ENCODE measurements at places on chromosomes 2 and 18.

- DNase-seq, result no peak
Observed at GRCh38 chr18:60038731-60039130, 138.9 kb downstream of the PMAIP1 start.

DNA sequence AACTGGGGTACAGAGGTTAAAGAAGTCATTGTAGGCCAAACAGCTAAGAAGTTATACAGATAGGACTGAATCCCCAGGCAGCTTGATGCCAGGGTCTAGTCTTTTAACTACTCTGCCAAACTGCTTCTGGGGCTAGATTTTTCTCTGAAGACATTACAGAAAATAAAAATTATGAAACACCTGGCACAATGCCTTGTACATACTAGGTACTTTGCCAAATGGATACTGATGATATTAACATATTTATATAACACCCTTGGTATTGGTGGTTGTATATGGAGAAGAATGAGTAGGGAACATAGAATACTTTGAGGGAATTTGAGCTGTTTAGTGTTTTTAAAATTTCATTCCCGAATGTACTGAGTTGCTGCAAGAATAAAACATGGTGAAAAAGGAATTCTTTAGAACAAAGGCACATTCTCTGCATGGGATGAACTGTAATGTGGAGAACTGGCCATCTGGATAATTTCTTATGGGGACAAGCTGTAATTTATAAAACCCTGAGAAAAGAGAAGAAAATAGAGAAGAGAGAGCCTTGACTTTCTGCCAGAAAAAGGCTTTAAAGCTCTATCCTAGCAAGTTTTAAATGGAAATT is 210.9 kb upstream of the TMEM200C start:
- no peak for DNase-seq

GRCh38 chr2:39800752-39801151 is 21.7 kb upstream of the THUMPD2 start:
- DNase-seq, result no peak

DNA sequence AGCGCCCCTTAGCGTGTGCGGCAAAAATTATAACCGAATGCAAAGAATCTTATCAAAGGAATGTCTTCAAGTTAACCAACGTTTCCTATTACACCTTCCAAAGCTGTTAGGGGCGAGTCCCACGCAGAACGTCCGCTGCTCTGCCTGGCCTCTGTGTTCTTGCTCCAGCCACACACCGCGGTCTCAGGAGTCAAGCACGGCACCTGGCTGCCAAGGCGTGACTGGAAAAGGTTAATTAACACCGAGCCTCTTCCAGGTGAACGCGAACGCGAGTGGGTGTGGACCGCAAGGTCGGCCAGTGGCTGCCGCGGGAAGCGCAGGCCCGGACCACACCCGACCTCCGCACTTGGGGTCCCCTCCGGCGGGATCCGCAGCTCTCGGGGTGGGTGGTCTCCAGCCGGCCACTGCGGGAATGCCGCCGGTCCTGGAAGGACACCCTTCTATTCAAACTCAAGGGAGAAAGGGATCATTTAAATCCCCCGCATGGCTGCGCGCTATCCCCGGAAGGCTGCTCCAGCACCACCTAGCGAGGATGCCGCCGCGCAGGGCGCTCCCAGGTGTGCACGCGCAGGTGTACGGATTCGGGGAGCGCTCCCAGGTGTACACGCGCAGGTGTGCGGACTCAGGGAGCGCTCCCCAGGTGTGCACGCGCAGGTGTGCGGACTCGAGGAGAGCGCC is 830 bp downstream of the CYB5A start:
- no peak for DNase-seq

GRCh38 chr2:67867735-67868134 is 195.1 kb downstream of the C1D start:
- no peak for DNase-seq

- DNase-seq, result no peak
Observed at GRCh38 chr18:57791911-57792310, 11.2 kb downstream of the ATP8B1 start.

DNA sequence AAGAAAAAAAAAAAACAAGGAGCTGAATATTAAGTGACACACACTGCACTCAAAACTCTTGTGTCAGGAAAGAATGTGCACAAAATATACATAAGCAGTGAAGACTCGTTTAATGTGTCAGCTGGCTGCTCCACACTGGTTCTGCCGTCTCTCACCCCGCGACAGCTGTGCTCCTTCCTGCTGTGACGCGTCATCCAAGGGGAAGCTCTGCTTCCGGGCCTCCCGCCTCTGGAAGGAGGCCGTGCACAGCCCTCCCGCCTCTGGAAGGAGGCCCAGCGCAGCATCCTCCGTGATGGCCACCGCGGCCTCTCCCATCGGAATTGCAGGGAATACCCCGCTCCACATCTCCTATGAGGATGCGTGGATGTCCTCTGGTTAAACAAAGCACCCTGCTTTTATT is 151.0 kb downstream of the HDAC4 start:
- DNase-seq, result no peak

DNA sequence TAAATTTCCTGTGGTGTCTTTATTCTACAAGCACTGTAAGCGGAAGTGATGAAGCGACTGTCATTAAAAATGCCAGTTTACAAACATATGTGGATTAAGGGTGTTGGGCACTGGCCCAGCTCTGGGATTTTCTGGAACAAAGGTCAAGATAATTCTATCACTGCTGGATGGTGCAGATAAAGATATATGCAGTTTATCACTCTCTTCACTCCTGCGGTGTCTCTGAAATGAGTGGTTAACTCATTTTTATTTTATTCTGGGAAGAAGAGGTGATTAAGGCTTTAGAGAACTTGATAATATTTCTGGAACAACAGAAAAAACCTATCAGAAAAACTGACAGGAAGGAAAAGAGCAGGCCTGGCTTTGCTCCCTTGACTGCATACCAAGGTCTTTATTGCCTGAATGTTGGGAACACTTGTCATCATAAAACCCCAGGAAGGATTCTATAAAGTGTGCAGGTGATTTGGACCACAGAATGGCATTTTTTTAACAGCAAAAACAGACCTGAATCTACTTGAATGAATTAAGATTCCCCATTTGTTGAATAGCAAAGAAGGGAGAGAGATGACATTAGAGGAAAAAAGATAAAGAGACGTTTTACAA is 32.4 kb downstream of the ABCB11 start:
- no peak for DNase-seq

DNA sequence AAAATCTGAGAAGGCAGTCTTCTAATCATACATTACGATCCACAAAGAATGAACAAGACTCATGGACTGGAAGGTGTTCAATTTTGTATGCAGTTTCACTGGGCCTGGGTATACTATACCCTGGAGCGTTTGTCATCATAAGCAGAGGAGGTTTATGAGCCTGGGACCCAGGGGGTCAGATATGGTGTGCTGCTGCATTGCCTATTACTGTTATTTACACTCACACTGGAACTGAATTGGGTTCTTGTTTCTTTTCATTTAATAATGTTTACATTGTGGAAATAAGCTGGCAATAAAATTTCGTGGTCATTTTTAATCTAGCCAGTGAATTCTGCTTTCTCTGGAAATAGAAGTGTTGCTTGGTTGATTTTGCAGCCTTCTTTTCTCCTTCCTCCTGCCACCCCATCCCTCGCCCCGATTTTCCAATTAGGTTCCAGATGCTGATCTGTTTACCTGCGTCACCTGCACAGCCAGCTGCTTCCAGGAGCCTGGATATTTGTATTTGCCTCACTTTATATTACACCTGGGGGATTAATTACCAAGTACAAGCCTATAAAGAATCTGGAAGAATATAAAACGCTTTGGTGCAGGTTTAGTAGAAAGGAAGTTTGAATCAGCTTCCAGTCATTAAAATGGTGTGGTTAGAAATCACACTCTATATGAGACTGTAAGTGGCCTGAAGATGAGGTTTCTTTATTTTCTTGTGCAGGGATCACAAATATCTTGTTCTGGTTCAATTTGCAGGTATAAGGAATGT is 234.4 kb downstream of the SOCS6 start:
- no peak for DNase-seq

- DNase-seq, result no peak
Observed at GRCh38 chr2:61055557-61055956, 10.1 kb upstream of the SANBR start.

- no peak for DNase-seq
Observed at GRCh38 chr2:215107216-215108056, 31.0 kb downstream of the ABCA12 start.

DNA sequence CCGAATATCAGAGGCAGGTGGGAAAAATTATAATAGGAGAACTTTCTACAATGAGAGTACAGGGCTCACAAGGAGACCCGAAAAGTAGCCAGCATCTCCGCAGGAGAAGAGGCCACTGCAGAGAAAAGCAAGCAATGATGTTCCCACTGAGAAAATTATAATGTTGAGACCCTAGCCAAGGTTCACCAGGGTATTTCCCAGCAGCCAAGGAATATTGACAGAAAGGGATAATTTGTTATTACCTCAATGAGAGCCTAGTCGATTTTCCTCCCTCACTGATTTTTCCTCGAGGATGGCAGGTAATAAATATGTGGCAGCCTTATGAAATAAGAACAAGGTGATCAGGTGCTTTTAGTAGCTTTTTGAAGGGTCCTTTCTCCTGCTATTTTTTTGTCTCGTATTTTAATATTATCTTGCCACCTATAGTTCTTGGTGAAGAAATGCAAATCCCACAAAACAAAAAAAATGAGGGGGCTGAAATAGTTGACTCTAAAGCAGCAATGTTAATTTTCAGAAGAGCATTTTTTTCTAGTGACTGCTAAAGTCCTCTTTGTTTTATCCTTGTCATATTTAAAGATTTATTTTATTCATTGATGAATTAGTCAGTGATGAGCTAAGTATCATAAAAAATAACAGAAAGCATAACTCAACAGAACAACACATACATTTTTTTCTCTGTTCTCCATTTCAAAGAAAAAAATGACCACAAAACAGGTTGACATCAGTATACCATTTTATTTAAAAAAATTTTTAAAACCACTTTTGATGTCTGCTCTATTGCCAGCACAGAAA is 215.4 kb downstream of the KCNE4 start:
- no peak for DNase-seq

DNA sequence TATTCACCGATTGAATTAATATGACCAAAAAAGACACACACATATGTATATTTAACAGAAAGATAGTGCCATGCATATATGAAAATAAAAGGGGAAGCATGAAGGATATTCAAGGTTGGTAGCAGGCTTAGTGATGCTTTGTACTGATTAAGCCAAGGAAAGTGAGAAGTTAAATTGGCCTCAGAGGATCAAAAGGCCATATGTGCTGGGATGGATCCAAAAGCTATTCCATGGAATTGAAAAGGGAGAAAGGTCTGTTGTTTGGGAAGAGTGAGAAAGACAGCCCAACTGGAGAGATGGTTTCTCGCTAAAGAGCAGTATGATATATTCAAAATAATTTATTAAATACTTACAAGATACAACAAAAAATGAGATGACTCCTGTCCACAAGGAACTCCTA is 65.9 kb downstream of the INSIG2 start:
- DNase-seq, result no peak

GRCh38 chr2:118197011-118197675 is 108.9 kb downstream of the INSIG2 start:
- DNase-seq, result no peak

DNA sequence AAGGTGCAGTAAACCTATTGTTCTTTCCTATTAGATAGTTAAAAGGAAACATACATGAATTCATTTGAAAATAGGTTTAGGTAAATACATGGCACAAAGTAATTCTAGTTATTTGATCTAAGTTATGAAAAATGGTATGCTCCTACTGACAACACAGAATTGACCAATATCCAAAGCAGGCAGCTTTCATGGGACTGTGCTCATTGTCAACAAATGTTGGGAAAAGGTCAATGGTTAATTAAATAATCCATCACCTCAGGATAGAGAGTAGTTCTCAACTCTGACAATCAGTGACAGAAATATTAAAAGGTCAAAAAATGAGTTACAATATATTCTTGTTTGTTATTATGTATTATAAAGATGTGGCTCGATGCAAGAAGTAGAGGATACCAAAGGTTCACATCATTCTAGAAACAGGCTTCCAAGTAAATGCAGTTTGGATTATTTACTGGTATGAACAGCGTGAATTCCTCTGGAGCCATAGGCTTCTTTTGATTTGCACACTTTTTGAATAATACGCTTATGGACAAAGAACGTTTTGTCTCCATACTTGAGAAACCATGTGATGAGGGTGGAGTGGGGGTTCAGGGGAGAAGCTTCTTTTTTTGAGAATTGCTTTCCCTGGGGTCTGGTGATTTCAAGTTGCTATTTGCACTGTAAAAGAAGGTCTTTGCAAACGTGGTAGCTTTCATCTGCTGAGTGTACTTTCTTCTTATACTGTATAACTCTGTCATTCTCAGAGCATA is 422.0 kb upstream of the ZEB2 start:
- DNase-seq, result no peak

Data from NCI-H2029 treated with DMSO at 0.1 percent for 48 hours (cell line).